ENCODE measurements at places on chromosomes 5 and 9.

DNA sequence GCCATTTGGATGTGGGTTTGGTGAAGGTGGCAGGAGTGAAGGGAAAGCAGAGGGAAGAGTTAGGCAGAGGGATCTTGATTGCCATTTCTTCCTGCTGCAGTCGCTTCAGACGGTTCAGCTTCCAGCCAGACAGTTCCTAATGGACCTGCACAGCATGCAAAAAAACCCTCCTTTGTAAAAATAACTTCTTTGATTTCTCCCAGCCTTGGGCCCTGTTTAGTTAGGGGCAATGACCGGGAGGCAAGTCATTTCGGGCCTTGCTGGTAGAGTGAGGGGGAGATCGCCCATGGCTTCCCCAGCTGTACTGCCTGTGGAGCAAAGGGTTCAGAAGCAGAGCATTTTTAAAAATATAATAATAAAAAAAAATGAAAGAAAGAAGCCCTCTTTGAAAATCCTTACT lies 67.2 kb upstream of the TLE1 start:
- DNase-seq: no peak

DNA sequence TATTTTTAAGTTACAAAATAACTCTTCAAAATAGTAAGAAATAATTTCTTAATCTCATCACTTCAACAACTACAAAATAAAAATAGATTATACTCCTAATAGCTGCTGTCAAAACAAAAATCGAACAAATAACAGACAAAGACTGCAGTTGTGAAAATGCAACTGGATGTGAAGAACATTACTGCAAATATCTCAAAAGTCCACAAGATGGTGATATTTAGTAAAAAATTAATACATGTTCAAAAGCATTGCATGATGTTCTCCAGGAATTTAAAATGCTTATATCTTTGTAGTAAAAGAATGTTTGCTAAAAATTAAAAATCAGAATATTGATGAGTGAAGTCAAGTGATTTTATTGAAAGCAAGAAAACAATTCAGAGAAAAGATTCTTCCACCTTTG lies 66.2 kb downstream of the MPDZ start:
- DNase-seq: no peak

DNA sequence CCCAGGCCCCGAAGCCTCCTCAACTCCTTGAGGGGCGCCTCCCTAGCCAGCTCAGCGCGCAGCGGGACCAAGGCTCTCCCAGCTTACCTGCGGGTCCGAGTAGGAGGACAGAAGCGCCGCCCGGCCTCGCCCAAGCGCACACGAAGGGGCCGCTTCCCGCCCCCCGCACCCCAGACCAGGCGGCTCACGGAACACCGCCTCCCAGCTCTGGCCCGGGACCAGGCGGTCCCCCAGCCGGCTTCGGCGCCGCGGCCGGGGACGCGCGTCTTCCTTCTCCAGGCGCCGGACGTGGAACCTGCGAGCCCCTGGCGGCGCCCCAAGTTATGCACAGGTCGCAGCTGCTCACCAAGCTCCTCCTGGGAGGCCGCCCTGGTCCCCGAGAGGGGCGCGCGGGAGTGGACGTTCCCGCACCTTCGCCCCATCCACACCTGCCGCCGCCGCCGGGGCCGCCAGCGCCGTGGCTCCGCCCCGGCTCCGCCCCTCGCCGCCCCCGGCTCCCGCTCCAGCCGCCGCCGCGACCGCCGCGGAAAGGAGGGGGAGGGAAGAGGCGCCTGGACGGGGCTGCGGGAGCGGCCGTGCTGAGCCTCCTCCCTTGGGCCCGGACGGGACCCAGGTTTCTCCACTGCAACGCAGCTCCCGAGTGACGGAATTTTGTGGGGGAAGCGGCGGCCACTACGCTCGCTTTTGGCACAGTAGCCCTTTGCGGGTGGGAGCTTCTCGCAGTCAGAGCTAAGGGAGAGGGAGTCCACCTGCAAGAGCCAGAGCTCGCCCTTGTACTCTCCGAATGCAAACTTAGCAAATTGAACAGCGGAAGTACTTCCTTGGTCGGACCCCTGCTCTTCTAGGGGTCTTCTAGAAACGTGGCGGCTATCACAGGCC lies 77.5 kb upstream of the IFNE start:
- peak; percentile 32 for DNase-seq

DNA sequence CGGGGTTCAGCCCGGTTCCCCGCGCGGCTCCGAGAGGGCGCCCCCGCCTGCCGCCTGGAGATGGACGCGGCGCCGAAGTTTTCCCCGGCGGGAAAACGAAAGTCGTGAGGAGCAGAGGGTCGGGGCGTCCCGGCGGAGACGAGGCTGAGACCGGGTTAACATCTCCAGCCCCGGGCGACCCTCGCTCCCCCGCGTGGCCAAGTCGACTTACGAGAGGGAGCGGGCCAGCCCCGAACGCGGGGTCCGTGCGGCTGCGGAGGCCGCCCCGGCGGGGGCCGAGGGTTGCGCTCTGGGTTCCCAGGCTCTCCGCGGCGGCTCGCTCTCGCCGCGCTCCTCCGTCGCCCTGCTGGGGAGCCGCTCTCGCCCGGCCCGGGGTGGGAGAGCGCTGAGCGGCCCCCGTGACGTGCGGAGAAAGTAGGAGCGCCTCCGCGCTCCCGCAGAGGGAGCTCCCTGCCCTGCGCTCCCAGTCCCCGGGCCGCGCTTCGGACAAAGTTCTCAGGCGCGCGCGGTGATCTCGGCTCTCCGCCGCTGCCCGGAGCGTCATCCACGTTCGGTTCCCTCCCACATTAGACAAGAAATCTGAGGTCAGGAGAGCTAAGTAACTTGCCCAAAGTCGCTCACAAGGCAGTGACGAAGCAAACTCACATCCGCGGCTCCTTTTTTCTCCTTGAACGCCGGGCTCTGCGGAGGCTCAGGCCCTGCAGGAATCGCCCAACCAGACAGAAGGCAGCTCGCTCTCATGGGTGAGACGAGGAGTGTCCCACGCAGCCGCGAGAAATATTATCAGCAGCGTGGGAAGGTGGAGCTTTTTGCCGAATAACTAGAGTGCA lies 1.2 kb upstream of the GCNT4 start:
- DNase-seq: peak; percentile 76

GRCh38 chr9:124510650-124511425 lies 3.6 kb upstream of the NR5A1 start:
- DNase-seq: no peak

DNA sequence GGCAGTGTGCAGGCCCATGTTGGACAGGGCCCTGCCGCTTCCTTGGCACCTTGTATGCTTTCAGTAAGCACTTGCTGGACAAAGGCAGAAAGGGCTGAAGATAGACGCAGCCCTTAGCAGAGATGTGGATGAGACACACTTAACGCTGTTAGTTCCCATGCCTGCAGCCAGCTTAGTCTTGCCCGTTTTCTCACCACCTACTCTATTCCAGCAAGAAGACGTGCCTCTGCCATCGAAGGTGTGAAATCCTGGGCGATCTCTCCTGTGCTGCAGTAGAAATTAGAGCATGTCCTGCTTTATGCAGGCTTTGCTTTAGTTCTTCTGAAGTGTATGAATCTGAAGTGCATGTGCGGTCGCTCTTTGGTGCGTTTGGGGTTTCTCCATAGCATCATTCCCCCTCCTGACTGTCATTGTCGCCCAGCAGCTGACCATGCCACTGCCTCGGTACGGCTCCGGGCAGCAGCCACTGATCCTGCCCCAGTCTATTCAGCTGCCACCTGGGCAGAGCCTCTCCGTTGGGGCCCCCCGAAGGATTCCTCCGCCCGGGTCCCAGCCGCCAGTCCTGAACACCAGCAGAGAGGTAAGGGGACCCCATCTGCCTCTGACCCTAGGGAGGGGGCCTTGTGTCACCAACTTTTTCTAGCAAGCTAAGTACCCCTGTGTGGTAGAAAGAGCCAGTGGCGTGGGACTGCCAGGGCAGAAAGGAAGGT lies 11.6 kb upstream of the POMT1 start:
- DNase-seq: no peak

DNA sequence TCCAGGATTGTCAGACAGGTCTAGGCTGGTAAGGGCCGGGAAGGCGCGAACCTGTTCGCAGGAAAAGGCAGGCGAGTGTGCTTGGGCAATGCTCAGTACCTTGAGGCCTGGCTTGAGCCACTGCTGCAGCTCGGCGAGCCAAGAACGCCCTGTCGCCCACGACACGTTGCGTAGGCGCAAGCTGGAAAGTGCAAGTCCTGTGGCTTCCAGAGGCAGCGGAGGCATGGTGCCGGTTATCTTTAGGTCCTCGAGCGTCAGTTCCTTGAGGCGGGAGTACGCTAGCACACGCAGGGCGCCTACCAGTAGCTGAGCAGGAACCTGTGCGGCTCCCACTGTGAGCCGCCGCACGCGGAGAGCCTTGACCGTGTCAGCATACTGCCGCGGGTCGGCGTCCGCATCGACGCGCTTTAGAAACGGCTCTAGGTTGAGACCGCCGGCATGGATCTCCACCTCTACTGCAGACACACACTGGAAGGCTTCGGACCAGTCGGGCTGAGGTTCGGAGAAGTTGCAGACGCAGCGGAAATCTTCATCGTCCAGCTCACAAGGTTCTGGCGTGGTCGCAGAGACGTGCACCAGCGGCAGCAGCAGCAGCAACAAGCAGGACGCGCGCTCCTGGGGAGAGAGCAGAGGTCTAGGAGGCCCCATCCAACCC lies 482 bp downstream of the CD14 start:
- no peak for DNase-seq

DNA sequence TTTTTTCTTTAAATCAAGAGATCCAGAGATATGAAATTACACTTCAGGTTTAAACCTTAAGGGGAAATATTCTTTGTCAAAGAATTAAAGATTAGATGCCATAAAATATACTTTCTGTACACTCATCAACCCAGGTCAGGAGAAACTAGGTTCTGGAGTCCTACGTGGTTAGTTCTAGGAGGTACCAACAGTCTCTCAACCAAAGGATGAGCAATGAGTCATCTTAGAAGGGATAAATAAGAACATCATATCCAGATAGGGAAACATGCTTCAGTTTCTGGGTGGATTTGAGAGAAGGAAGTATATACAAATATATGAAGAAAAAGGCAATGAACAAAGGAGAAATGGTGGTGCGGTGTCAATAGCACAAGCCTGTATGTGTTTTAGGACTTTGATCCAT lies 98.2 kb downstream of the CSNK1G3 start:
- DNase-seq: no peak

- DNase-seq: no peak
These were observed 220.2 kb downstream of the EFNA5 start for GRCh38 chr5:107450531-107450930.

- peak; percentile 1 for DNase-seq
These were observed 337.4 kb upstream of the GRIA1 start for GRCh38 chr5:153153086-153153485.

Measured in NCI-H226 (cell line).